ENCODE measurements at places on chromosomes 11 and 22.

DNA sequence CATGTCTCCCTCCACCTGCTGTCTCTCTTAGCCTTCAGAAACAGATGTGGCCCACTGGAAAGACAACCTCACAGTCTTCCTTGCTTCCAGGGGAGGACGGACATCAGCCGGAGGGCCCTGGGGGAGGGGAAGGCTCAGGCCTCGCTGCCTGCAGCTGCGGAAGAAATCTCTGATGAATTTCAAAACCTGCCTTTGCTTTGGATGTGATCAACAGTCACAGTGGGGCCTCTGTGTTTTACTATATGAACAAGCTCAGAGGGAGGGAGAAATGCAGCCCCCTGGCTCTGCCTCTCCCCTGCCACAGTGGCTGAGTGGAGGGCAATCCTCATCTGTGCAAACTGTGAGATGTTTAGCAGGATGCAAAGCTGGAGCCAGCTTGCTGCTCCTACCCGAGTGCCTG lies 282.8 kb downstream of the NTM start:
- no peak for DNase-seq

- no peak for DNase-seq
These were observed 1.8 kb downstream of the PRAME start for GRCh38 chr22:22556995-22557925.

- DNase-seq, result peak; percentile 52
These were observed 61.6 kb downstream of the LRP5 start for GRCh38 chr11:68373815-68374501.

GRCh38 chr11:103222806-103223205 lies 113.6 kb downstream of the DYNC2H1 start:
- peak; percentile 55 for DNase-seq

DNA sequence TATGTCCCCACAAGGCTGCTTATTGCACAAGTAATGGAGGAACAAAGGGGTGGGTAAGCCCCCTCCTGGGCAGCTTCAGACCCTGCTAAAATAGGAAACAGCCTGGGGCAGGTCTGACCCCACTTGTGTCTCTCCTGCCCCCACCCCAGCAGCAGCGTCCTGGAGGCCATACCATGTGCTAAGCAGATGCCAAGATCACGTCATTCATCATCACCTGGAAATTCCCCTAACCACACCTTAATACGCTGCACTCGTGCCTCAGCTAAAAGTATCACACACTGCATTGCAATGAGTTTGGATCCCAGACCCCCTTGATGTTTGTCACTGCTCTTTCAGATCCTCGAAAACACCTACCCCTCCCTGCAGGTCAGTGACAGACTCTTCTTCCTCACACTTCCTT lies 27.8 kb upstream of the GGTLC2 start:
- no peak for DNase-seq

GRCh38 chr11:8787372-8787771 lies 104.8 kb downstream of the RPL27A start:
- no peak for DNase-seq

DNA sequence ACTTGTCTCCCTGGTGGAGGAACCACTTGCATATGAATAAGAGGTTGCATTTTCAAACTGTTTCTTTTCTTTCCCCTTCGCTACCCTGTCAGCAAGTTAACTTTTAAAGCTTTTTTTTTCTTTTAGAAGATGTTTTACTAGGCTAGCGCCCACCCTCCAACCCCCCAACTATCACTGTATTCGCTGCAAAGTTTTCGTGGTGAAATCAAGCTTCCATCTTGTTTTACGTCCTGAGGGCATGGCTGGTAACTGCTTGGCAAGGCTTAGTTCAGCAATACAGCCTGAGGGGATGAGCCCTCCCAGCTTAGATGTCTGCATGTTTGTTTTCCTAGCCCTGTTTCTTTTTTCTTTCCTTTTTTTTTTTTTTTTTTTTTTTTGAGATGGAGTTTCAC lies 1359.3 kb downstream of the LRRC4C start:
- DNase-seq, result no peak

DNA sequence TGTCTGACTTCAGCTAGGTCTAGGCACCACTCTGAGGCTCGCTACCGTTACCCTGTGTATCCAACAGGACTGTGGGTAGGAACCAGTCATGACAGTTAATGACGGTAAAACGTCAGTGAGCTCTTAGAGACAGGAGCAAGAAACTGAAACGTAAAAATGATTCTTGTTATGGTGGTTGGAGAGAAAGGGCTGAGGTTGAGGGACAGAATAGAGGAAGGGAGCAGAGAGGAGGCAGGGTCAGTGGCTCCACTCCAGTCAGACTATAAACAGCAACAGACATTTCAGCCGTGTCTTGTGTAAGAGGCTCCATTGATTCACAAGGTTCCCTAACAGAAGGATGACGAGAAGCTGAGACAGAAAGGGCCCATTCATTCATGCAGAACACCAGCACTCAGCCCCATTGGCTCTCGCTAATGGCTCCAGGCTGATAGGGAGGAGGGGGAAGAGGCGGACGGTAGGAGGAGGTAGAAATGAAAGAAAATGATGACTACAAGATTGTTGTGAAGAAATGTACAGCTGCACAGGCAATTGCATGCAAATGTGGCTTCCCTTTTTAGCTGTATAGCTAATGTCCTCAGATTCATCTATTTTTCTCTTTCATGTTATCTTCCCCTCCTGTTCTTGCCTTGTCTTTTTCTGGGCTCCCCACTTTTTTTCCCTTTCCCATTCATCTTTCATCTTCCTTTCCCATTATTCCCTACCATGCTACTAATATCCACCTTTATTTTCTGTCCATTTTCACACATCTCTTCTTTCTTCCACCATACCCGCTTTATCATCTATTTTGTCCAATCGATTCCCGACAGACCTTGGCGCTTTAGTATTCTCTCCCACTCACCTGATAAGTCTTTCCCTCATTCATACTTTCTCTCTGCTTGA lies 34.3 kb downstream of the ETS1 start:
- DNase-seq, result no peak

DNA sequence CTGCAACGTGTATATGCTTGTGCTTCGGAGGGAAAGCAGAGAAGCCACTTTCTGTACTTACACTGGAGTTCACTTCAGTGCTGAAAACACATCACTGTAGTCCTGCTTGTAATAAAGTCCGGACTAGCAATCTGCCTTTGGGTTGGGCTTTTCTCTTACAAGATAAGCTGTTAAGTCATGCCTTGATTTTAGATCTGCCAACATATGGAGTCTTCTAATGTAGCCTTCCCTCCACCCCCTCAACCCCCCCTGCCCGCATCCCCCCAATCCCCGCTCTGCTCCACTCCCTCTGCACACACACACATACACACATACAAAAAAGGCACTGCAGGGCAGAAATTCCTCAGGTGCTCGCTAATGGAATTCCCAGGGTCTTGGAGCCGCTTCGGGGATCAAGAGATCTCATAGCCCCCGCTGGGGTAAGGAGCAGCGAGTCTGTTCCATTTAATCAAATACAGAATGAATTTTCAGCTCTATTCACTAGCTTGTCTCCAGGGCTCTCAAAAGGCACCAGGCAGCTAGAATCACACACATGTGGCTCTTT lies 3.4 kb downstream of the CDON start:
- DNase-seq, result no peak

- no peak for DNase-seq
These were observed 432.1 kb downstream of the DYNC2H1 start for GRCh38 chr11:103541186-103541795.

- DNase-seq, result no peak
These were observed 107.9 kb upstream of the BMAL1 start for GRCh38 chr11:13169709-13170108.

- DNase-seq, result peak; percentile 58
These were observed 119.9 kb upstream of the TMEM45B start for GRCh38 chr11:129695571-129696308.

GRCh38 chr11:100964435-100964834 lies 165.2 kb downstream of the PGR start:
- no peak for DNase-seq

DNA sequence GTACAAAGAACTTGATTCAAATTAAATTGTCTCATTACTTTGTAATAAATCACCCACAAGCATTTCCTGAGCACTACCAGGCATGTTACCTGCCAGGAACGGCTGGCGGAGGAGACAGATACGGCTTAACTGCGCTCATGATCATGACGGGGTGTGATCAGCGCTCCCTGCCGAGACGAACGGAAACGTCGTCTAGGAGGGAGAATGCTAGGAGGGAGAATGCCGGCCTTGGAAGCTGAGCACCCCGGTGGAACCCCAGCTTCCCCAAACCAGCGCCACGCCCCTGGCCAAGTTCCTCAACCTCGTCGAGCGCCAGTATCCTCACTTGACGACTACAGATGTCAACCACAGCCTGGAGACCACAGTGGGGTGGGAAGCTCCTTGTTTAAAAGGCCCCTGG lies 272.8 kb downstream of the CTTN start:
- no peak for DNase-seq

DNA sequence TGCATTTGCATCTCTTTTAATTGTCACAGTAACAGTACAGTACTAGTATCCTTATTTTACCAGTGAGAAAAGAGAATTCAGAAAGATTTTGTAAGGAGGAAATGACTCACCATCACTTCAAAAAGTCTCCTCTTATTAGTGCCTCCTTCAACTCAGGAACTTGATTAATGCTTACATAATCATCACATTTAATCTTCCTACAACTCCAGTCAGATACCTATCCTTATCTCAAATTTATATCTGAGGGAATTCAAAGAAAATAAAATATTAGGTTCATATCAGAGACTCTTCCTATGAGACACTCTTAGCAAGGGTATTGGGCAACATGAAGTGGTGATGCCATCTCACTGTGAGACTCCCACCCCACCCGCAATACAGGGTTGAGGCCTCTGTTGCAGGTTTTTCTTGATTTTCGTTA lies 26.1 kb upstream of the CTSC start:
- DNase-seq, result no peak

GRCh38 chr11:12679471-12679870 lies 5.2 kb downstream of the TEAD1 start:
- DNase-seq, result no peak

DNA sequence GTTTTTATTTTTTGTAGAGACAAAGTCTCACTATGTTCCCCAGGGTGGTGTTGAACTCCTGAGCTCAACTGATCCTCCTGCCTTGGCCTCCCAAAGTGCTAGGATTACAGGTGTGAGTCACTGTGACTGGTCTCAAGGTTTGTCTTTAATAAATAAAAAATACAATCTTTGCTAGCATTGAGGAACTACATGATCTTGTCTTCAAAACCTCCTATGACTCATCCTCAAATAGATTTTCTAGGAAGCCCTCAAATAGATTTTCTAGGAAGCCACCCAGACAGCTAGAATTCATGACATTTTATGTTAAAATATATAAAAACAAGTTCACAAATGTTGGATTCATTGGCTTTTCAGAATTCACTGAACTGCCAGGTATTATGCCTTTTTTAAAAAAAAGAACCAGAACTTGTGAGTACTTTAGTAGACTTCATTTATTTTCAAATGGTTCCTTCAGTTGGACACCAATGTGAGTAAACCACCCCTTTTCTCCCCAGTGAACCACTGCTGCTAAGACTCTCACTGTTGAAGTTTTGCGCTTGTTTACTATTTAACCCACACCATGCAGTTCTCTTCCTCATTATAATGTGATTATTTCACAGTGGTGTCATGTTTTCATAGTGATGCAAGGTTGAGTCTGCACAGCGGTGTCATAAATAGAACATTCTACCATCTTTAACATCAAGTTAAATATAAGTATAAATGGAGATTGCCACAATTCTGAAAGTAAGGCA lies 303.9 kb downstream of the CASP12 start:
- no peak for DNase-seq

DNA sequence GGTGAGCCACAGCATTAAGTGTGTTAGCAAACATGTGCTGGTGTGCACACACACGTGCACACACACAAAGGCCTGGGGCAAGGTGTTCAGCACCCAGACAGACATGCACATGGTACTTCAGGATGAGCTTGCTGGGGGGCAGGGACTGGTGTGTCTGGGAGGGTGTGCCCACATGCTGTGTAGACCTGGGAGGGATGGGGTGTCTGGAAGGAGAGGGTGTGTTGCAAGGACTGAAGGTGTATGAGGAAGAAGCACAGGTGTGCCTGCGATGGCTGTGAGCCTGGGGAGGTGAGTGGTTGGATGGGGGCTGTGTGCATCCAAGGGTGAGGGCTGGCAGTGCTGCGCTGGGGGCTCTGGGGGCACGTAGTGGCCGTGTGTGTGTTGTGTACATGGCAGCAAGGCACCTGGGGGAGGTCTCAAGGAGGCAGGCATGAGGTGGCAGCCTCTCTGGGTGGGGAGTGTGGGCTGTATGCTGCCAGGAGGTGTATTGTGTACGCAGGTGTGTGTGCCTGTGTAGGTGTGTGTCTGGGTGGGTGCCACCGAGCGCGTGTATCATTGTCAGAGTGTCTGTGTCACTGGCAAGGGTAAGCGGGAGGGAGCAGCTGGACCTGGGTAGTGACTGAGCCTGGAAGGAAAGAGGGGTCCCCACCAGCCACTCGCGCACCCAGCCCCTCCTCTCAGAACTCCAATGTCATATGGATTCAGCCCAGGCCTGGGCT lies 2.2 kb downstream of the NRXN2 start:
- no peak for DNase-seq

DNA sequence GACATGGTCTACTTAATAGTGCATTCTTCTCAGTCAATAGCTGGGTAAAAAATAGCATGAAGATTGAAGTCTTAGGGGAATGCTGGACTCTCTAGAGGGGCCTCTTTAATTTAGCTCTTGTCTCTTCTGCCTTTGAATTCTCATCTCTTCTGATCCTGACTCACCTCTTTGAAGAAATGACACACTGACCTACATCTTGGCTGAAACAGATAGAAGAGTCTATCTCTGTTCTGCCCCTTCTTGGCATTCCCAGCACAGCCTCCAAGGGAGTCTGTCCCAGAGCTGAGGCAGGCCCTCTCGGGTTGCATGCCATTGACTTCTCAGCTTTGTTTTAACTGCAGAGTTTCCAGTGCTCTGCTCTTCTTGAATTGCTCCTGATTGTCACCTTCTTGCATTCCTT lies 55.7 kb downstream of the PTPRJ start:
- no peak for DNase-seq

DNA sequence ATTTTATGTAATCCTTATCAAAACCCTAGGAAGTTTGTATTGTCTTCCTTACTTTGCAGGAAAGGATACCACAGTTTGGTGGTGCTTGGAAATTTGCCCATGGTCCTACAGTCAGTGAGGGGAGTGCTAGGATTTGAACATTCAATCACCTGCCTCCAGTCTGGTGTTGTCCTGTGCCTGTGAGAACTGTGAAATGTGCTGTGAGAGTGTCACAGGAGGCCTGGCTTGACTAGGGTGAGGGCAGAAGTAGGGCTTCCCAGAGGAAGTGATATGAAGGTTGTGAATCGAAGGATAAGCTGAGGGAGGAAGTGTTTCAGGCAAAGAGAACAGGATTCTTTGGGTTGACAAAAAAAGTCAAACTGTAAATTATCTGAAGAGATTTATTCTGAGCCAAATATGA lies 424.4 kb downstream of the TMEM135 start:
- no peak for DNase-seq

GRCh38 chr22:37310075-37310606 lies 27.8 kb downstream of the CYTH4 start:
- no peak for DNase-seq

GRCh38 chr11:17697175-17697949 lies 22.0 kb upstream of the MYOD1 start:
- no peak for DNase-seq

GRCh38 chr22:50250555-50251476 lies at the start of gene HDAC10:
HDAC10 (minus strand) TSS chr22:50251265; CDS start chr22:50251032, 233 bp downstream.
- peak; percentile 68 for DNase-seq
